Glomerular endothelial cell (primary cell): ENCODE measurements at places on chromosomes 2 and 18.

- DNase-seq, result no peak
Measured at GRCh38 chr2:647691-648231, 29.4 kb downstream of the TMEM18 start.

GRCh38 chr2:88159955-88160415 is 10.2 kb upstream of the THNSL2 start:
- peak; percentile 23 for DNase-seq

- DNase-seq, result no peak
Measured at GRCh38 chr2:227886149-227886548, 14.7 kb downstream of the DAW1 start.

GRCh38 chr18:12012697-12013096 is 31.4 kb downstream of the IMPA2 start:
- DNase-seq, result no peak

- DNase-seq, result no peak
Measured at GRCh38 chr2:123283431-123283830, 741.7 kb upstream of the CNTNAP5 start.

GRCh38 chr18:79378536-79379250 is 17.0 kb upstream of the NFATC1 start:
- DNase-seq, result no peak

DNA sequence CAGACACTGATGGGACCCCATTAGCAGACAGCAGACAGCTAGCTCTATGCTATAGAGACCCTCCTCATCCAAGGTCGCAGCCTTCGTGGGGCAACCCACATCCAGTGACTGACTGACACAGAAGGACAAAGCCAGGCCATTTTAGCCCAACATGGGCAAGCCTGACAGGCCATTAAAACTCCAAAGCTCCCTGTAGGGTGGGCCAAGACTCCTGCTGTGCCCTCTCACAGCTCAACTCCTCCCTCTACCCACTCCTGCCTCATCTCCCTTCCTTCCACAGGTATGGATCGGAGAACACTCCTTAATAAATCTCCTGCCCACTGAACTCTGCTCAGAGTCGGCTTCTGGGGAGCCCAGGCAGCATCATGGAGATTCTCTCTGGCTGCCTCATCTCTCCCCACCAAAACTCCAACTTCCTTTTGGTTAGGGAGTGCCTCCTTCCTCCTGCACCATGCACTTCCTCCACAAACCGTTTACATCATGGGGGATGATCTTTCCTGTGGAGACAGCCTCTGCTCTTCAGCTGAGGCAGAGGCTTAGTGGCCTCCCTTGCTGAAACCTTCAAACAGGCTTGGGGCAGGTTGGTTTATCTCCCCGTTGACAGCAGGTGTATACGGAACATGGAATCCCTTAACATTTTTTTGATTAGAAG is 86.5 kb downstream of the ACTR3 start:
- no peak for DNase-seq

DNA sequence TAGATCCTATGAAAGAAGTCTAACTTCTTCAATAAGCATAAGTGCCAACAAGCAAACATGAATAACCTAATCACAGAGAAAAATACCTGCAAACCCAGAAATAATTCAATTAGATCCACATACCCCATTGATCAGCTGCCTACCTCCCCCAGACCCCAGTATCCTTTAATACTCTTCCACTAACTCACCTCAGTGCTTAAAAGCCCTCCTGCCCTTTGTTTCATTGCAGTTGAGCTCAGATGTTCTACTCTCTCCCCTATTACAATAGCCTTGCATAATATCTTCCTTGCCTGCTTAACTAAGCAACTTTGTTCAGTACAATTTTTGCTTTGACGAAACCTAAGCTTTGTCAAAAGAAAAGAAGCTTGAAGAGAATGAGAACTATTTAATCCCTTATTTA is 156.0 kb upstream of the ZC3H15 start:
- DNase-seq, result no peak

DNA sequence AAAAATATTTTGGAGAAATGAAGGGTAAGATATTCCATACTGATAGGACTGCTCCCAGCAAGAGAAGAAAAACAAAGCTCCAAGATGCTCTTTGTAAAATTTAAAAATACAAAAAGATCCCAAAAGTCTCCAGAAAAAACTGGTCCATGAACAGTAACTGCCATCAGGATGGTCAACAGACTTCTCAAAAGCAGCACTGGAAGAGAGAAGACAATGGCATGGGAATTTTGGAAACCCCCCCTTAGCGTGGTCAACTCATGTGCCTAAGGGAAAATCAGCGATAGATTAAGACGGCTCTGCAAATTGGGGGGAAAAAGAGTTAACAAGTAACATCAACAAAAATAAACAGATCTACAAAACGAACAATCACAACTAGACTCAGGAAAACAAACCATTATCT is 23.6 kb downstream of the B4GALT6 start:
- DNase-seq, result no peak

- DNase-seq, result no peak
Measured at GRCh38 chr18:30992231-30992630, 50.3 kb downstream of the DSC3 start.

DNA sequence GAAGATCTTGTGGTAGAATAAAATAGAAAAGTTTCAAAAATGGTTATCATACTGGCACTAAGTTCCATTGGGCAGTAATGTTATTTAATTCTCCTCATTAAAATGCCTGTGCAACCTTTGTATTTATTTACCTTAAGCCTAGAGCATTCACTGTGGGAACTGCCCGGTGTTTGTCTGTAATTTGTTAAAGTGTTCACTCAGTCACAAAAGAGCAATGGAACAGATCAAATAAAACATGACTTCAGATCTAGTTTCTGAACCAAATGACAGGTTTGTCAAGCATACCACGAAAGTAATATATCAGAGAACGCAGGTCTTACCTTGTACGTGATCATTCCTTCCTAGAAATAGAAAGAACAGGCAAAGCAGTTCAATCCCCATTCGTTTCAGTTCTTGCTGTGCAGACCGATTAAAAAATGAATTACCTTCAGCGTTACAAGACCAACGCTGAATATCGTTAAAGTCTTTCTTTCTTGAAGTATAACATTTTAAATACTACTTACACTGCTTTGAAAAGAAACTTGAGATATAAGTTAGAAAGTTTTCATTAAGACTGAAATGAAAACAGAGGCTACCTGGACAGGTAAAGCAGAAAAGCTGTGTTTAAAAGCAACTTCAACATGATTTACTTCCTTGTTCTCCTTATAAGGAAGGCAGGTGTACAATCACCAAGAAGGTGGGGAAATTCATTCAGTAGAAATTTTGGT is at the start of gene ITGB6:
Gene ITGB6, minus strand, starts transcription at position 590 of the 707 bp plus-strand sequence. Its CDS starts 209 bp downstream, at position 381.
- no peak for DNase-seq

DNA sequence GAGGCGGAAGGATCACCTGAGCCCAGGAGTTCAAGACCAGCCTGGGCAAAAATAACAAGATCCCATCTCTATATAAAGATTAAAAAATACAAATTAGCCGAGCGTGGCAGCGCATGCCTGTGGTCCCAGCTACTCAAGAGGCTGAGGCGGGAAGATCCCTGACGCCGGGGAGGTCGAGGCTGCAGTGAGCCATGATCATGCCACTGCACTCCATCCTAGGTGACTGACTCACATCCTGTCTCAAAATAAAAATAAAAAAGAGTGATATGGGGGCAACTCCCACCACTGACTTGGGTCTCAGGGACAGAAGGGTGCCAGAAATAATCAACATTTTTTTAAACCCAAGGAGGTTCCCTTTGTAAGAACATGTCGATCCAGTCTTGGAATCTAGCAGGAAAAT is 37.6 kb downstream of the ZNF516 start:
- no peak for DNase-seq

DNA sequence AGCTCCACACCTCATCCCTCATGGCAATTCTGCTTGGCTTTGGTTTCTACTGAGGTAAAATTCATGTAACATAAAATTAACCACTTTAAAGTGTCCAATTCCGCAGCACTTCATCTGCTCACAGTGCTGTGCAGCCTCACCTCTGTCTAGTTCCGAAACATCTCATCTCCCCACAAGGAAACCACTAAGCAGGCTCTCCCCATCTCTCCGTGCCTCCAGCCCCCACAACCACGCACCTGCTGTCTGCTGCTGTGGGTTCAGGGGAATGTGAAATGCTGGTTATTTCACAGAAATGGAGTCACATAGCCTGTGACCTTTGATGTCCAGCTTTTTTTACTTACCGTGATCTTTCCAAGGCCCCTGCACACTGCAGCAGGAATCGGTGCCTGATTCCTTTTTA is 7.7 kb upstream of the GPC1 start:
- no peak for DNase-seq

DNA sequence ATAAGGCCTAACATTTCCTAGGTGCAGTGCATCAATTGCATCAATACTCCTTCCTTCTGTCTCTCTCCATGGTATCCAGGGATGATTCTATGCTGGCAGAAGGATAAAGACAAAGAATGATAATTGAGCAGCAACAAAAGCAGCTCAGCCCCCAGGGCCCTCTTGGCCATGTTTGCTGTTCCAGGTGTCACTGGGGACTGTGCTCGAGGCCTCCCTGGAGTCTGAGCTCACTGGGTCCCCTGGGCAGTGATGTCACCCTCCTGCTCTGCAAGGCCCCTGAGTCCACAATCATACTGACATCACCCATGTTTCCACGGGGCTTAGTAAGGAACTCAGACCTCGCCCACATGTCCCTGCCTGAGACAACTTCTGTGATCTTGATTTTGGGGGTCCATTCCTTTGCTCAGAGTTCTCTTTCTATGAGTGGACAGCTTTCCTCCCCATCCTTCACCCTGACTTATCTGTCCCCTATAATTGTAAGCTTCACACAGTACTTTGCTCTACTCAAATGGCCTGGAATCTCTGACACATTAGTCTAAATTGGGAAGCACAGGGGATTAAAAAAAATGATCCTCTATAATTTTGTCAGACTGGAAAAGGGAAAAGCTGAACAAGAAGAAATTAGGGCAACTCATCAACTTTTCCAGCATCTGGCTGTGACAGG is 15.8 kb upstream of the EXOC6B start:
- DNase-seq, result no peak

DNA sequence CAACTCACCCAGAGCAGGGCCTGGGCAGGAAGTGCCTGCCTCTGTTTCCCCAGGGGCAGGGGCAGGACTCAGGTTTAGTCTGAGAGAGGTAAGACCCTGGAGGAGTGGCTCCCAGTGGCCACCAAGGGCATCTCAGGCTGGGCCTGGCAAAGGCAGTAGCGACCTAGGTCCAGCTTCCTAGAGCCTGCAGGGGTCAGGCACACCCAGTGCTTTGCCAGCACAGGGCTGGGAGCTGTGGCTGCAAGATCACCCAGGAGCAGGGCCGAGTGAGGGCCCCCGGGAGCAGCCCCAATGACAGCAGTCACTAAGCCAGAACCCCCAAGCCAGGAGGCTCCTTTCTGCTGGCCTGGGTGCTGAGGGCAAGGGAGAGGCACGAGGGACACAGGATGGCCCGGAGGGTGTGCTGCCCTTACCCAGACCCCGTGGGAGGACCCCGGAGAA is 8.8 kb upstream of the DUSP2 start:
- DNase-seq, result no peak

DNA sequence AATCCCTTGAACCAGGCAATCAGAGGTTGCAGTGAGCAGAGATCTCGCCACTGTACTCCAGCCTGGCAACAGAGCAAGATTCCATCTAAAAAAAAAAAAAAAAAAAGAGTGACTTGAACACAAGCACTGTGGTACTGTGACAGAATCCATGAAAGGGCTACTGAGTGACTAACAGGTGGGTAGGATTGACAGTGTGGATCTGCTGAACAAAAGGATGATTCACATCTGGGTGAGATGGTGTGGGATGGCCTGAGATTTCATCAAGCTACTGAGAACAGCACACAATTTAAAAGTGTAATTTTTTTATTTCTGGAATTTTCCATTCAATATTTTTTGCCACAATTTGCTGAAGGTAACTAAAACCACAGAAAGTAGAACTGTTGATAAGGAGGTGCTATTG is 13.3 kb upstream of the SP3 start:
- DNase-seq, result no peak

- no peak for DNase-seq
Measured at GRCh38 chr2:240252191-240252871, 111.9 kb upstream of the OTOS start.
